Uterus (tissue), 4 donors: ENCODE measurements at places on chromosomes 4 and X.

GRCh38 chr4:84451546-84451945 is 47.5 kb downstream of the NKX6-1 start:
- DNase-seq: no peak

- DNase-seq: no peak
Measured at GRCh38 chr4:41155194-41155830, 59.0 kb downstream of the APBB2 start.

DNA sequence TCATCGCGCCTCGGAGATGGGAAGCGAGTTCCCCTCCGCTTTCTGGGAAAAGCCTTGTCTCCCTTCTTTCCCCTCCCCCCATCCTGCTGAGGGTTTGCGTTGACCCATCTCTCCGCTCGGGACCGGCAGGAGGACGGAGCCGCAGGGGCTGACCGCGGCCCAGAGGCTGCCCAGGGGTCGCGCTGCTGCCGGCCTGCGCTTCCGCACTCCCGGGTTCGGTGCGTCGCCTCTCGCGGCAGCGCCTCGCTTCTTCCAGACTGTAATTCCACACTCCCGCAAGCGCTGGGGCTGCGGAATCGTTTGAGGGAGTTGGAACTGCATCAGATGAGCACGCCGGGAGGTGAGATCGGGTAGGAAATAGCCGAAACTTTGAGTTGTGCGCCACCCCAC is 88.3 kb downstream of the BCOR start:
- DNase-seq: no peak

GRCh38 chr4:37685823-37686372 is 278 bp downstream of the RELL1 start:
- DNase-seq: peak; percentile 59

- DNase-seq: peak; percentile 24
Measured at GRCh38 chr4:169062897-169063244, 52.8 kb upstream of the CBR4 start.
